ENCODE measurements at places on chromosomes 2 and 18.

DNA sequence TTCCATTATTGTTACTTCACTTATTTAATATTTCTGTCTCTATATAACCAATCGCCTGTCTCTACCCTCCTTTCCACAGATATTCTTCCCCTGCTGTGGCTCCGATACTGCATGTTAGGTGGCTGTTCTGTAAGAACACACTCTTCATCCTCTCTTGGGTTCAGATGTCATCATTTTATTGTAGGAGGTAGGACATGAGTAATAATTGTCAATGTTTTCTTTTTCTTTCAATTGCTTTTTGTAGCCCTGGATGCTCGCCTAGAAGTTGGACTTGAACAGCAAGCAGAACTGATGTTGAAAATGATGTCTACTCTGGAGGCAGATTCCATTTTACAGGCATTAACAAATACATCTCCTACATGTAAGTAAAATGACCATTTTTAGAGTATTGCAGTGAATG, 128.6 kb downstream of the BIRC6 start:
- no peak overlapping the region for H3K27ac ChIP-seq
- peaks cover 10% of the 10 kb centered on the region for H3K4me1 ChIP-seq
- no peaks in the 10 kb centered on the region for H3K27me3 ChIP-seq
- H3K4me3 ChIP-seq: no peak overlapping the region

DNA sequence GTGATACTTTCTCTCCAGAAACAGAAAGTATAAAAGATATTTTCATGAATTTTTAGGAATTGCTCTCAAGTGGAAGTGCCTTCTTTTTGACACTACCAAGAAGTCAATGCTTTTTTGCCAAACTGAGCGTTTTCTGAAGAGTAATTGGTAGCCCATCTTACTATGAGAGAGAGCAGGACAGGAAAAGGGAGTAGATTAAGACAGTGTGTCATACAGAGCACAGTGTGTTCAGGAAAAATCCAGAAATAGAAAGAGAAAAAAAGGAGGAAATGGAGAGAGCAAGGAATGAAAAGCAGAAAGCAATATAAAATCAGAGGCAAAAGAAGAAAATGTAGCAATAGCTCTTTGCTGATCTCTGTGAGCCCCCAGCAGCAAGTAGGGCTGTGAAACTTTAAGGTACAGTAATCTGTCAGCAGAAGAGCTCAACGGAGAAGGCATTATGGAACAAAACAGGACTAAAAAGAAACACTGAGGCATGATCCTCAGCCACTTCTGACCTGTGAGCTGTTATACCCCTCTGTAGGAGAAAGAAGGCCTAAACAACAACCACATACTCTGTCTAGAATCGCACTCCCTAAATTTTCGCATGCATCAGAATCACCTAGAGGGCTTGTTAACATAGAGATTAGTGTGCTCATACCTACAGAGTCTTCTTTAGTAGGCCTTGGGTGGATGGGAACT, 15.0 kb upstream of the PGAP1 start:
- H3K4me1 ChIP-seq: no peaks in the 10 kb centered on the region
- H3K27me3 ChIP-seq: no peaks in the 10 kb centered on the region
- no peak overlapping the region for H3K4me3 ChIP-seq
- no peak for DNase-seq

DNA sequence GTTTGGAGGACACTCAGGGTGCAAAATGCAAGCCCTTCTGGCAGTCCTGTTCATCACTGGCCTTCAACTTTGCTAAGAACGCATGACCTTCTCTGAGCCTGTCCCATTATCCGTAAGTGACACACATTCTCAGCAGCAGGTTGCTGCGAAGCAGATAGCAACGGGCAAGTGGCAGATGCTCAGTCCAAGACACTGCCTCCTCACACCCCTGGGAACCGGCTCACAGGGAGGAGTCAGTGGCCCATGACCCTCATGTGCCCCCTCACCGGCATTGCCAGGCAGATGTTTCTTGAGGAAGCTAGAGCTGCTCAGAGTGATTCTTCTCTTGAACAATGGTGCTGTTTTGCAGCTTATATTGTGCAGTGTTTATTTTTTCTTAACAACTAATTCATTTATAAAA, 737.2 kb upstream of the HS6ST1 start:
- no peaks in the 10 kb centered on the region for H3K4me1 ChIP-seq
- no peak overlapping the region for H3K4me3 ChIP-seq
- H3K36me3 ChIP-seq: no peaks in the 10 kb centered on the region
- no peak overlapping the region for H3K27ac ChIP-seq

DNA sequence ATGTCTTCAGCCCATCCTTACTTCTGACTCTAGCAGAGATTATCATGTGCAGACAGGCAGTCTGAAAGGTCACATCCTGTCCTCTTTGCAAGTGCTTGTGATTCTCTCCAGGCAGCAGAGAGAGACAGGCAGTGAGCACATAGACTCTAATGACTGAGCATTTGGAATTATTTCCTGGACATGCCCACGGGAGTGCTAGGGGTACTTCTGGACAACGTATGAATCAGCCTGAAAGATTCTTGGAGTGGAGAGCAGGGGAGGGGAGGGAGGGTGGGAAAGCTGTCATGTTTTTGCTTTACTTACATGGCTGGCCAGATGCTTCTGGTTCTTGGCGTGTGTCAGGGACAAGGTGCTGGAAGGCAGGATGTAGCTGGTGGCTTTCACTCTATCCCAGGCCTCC, 150.6 kb downstream of the RIF1 start:
- no peaks in the 10 kb centered on the region for H3K4me1 ChIP-seq
- H3K27me3 ChIP-seq: no peaks in the 10 kb centered on the region
- no peak overlapping the region for H3K4me3 ChIP-seq
- H3K27ac ChIP-seq: no peak overlapping the region
- no peaks in the 10 kb centered on the region for H3K36me3 ChIP-seq

DNA sequence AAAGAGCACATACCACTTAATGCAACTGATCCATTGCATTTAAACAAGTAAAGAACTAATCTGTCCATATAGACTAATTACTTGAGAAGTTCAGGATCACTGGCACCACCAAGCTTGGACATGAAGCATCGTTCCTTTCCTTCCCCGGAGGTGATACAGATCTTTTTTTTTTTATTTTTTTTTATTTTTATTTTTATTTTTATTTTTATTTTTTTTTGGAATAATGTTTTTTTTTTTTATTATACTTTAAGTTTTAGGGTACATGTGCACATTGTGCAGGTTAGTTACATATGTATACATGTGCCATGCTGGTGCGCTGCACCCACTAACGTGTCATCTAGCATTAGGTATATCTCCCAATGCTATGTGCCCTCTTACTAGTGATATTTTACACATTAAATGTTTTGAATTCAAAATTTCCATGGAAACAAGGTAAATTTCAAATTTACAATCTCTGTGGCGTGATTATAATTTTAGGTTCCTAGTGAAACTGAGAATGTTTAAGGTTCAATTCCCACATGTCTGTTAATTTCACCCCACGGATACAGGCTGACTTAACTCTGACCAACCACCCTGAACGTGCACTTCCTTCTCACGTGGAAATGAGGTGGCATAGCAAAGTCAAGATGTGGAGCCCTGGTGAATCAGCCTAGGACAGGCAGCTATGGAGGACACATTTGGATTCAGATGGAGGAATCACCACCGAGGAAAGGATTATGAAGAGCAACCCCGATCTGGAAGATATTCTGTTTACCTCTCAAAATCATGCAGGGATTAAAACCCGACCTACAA, 101.6 kb upstream of the THOC1 start:
- H3K4me3 ChIP-seq: no peak overlapping the region
- no peak overlapping the region for H3K27ac ChIP-seq
- DNase-seq: no peak

DNA sequence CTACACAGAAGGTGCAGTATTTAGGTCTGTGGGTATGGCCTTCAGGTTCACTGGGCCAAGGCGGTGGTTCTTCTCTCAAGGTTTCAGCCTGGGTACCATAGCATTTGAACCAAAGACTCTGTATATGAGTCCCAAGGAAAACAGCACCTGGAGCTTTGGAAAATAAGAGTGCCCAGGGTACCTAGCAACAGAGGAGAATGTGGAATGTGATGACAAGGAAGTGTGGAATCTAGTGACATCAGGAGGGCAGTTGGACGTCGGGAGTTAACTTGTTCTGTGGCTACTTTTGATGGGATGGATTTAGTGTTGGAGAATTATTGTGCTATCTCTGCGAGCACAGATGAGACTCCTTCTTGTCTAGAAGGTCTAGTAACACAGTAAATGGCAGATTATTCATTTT, 201.2 kb downstream of the NOL4 start:
- peak; percentile 9 for DNase-seq
- no peaks in the 10 kb centered on the region for H3K36me3 ChIP-seq
- no peaks in the 10 kb centered on the region for H3K27me3 ChIP-seq
- H3K27ac ChIP-seq: no peak overlapping the region
- no peak overlapping the region for H3K4me3 ChIP-seq

DNA sequence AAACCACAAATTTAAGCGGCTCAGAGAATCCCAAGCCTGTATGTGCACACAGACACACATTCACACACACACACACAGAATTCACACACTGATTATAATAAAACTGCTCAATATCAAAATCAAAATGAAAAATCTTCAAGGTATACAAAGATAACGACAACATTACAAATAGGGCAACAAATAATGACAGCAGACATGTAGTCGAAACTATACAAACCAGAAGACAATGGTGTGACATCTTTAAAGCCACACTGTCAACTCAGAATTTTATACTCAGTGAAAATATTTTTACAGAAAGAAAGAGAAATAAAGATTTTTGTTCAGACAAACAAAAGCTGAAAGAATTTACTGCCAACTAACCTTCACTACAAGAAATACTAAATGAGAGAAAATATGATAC, 333.4 kb downstream of the INSIG2 start:
- H3K4me1 ChIP-seq: no peaks in the 10 kb centered on the region
- H3K4me3 ChIP-seq: no peak overlapping the region
- H3K36me3 ChIP-seq: no peaks in the 10 kb centered on the region
- H3K27me3 ChIP-seq: no peaks in the 10 kb centered on the region

GRCh38 chr2:8394131-8394530, 287.7 kb upstream of the ID2 start:
- H3K27ac ChIP-seq: no peak overlapping the region
- H3K36me3 ChIP-seq: no peaks in the 10 kb centered on the region
- H3K27me3 ChIP-seq: no peaks in the 10 kb centered on the region
- H3K4me1 ChIP-seq: peaks cover 7% of the 10 kb centered on the region
- H3K4me3 ChIP-seq: no peak overlapping the region
- DNase-seq: no peak

DNA sequence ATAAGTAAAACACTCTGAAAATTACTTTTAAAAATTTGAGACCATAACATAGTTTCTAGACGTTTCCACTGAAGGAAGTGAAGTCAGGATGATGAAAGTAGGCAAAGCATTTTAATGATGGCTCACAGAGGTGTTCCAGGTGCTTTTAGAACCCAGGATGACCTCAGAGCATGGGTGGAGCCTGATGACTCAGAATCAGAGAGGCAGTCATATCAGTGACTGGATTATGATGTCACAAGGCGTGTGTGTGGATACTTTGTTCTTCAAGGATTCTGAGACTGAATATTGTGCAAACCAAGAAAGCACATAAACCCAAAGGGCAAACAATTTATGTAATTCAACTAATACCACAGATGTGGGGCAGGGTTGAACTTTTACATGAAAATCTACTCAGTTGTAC, 208.0 kb upstream of the FBXO11 start:
- peaks cover 16% of the 10 kb centered on the region for H3K4me1 ChIP-seq
- no peaks in the 10 kb centered on the region for H3K36me3 ChIP-seq
- H3K27ac ChIP-seq: no peak overlapping the region
- H3K4me3 ChIP-seq: no peak overlapping the region
- peak; percentile 81 for DNase-seq

GRCh38 chr18:35236571-35237363, 4.1 kb upstream of the ZNF397 start:
- H3K27me3 ChIP-seq: no peaks in the 10 kb centered on the region
- H3K27ac ChIP-seq: no peak overlapping the region
- H3K4me3 ChIP-seq: no peak overlapping the region
- DNase-seq: no peak
- no peaks in the 10 kb centered on the region for H3K36me3 ChIP-seq
- peaks cover 3% of the 10 kb centered on the region for H3K4me1 ChIP-seq

GRCh38 chr18:48613589-48614404, 75.0 kb downstream of the CTIF start:
- H3K36me3 ChIP-seq: no peaks in the 10 kb centered on the region
- no peaks in the 10 kb centered on the region for H3K27me3 ChIP-seq
- H3K4me1 ChIP-seq: peaks cover 20% of the 10 kb centered on the region
- no peak overlapping the region for H3K27ac ChIP-seq
- no peak overlapping the region for H3K4me3 ChIP-seq

- H3K27me3 ChIP-seq: no peaks in the 10 kb centered on the region
- H3K27ac ChIP-seq: no peak overlapping the region
- H3K4me1 ChIP-seq: peaks cover 14% of the 10 kb centered on the region
- DNase-seq: no peak
Measured at GRCh38 chr2:188598551-188598950, 306.9 kb downstream of the GULP1 start.

- H3K36me3 ChIP-seq: no peaks in the 10 kb centered on the region
- no peak overlapping the region for H3K27ac ChIP-seq
- H3K4me1 ChIP-seq: peaks cover 30% of the 10 kb centered on the region
- DNase-seq: no peak
- H3K4me3 ChIP-seq: no peak overlapping the region
- no peaks in the 10 kb centered on the region for H3K27me3 ChIP-seq
Measured at GRCh38 chr2:197801033-197801432, 3.4 kb upstream of the PLCL1 start.

DNA sequence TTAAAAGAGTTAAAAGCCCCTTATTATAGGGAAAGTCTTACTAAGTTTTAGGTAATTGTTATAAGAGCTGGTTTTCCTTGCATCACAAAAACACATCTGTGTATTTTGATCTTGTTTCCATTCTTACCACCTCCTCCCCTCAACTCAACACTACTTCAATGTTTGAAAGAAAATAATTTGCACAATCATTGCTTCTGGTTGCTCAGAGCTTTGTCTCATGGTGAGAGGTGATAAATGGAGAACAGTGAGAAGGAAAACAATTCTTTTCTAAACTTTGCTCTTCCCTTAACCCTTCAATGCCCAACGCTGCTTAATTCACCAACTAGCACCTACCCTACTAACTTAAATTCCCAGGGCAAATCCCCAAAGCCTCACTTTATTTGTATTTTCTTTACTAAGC, 268.1 kb upstream of the LINC00305 start:
- H3K27me3 ChIP-seq: no peaks in the 10 kb centered on the region
- no peak overlapping the region for H3K27ac ChIP-seq
- no peaks in the 10 kb centered on the region for H3K4me1 ChIP-seq
- H3K4me3 ChIP-seq: no peak overlapping the region

GRCh38 chr2:47558768-47559684, 156.1 kb downstream of the MSH2 start:
- no peak overlapping the region for H3K27ac ChIP-seq
- H3K4me3 ChIP-seq: no peak overlapping the region
- H3K27me3 ChIP-seq: no peaks in the 10 kb centered on the region
- no peak for DNase-seq
- no peaks in the 10 kb centered on the region for H3K36me3 ChIP-seq

DNA sequence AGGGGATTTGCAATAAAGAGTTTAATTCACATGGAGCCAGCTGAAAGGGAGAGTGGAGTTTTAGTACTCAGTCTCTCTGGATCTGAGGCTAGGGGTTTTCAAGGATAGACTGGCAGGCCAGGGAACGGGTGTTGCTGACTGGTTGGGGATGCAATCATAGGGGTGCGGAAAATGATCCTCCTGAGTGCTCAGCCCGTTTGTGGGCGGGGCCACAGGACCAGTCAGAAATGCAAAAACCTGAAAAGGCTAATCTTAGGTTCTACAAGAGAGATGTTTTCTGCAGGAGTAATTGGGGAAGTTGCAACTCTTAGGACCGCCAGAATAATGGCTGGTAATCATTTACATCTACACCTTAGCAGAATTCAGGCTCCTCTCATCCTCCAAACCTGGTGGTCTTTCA, 2.5 kb downstream of the NFU1 start:
- peaks cover 41% of the 10 kb centered on the region for H3K4me1 ChIP-seq
- no peak overlapping the region for H3K27ac ChIP-seq
- no peak overlapping the region for H3K4me3 ChIP-seq
- no peak for DNase-seq
- H3K36me3 ChIP-seq: no peaks in the 10 kb centered on the region

All from stomach (tissue), 19 donors.